Right cardiac atrium (tissue), 5 donors: ENCODE measurements at places on chromosomes 12 and 14. TPM values are rescaled to one million over a fixed set of nuclear protein-coding genes. Genes with fewer than 3 reads are reported as not detected.

Gene TPPP2
- total RNA-seq: 1.0 TPM

Gene PFDN5
- total RNA-seq: 435 TPM

Gene DCN
- total RNA-seq: 1,790 TPM

Gene ADCY4
- 28.7 TPM for total RNA-seq

Gene NTS
- not detected for total RNA-seq

Gene DIO2
- total RNA-seq: 0.59 TPM
